Activated CD4-positive, alpha-beta T cell treated with anti-CD3 and anti-CD28 coated beads, Interleukin-2, amount 50 U/mL, for 1 hour (primary cell): ENCODE measurements at places on chromosomes 7 and 10.

GRCh38 chr7:114084472-114085312 is 165.9 kb upstream of the PPP1R3A start:
- DNase-seq: no peak

DNA sequence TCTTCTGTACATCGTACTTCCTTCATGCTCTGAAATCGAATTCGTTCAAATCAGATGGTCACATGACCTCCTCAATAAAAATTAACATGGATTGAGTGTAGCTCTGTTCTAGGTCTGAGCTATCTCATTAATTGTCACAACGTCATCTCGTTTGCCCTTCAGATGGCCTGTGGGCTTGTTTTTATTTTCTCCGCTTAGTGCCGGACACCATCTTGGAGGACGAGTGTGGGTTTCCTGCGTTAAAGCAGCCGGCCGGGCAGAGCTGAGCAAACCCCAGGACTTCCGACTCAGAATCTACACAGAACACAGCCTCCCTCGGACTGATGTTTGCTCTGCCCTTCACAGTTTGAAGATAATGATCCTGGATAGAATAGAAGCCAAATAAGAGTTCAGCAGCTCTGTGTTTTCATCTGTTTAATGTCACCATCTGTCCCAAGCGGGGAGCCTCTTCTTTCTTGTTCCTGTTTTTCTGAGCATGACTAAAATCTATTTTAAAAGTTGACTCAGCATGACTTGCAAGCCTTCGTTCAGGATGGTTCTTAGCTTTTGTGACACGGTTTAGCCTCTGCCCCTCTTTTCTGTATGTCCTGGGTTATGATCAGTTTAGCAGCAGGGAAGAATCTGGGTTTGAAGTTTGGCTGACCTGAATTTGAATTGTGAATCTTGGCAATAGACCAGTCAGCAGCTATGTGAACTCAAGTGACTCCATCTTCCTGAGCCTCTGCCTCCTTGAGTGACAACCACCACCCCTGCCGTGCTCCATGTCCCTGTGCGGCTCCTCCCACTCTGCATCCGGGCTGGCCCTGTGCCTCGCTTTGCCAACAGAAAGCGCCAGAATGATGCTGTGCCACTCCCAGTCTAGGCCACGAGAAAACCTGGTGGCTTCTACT is 30.6 kb upstream of the GALNTL5 start:
- no peak for DNase-seq

- DNase-seq: no peak
These were observed 271.2 kb downstream of the MAGI2 start for GRCh38 chr7:79182283-79182682.

- DNase-seq: no peak
These were observed 155.3 kb upstream of the COBL start for GRCh38 chr7:51471981-51472296.

DNA sequence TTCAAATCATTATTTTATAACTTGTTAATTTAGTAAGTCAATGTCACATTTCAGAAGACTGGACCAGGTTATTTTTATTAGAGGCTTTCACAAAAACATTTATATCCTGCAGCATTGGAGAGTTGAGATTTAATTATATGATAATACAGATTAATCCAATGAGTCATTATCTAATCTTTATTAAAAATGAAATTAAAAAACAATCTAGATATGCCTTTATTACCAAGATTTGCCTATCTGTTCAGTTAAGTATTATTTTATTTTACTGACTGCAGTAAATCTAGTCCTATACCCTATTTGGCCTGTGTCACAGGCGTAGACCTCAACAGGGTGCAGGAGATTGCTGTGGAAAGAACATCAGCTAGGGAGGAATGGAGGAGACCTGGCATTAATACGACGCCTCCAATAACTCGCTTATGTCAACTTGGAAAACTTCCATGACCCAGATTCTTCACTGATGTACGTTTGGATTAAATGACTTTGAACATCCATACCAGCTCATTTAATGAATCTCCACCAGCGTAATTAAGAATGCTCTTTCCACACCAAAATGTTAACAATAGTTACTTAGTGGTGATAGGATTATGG is 18.2 kb downstream of the PAXIP1 start:
- no peak for DNase-seq
